GM12878 (cell line): ENCODE measurements at places on chromosomes 2 and 18. TPM values are rescaled to one million over a fixed set of nuclear protein-coding genes. Genes with fewer than 3 reads are reported as not detected.

The C1QL2 gene
- total RNA-seq: not detected in 2 replicates

- no peaks in the 10 kb centered on the region for H3K36me3 ChIP-seq
- no peak overlapping the region for H3K27ac ChIP-seq
- H3K4me1 ChIP-seq: no peaks in the 10 kb centered on the region
- no peak for DNase-seq
- H3K27me3 ChIP-seq: no peaks in the 10 kb centered on the region
Measured at GRCh38 chr2:227370791-227371312, 8.3 kb downstream of the TM4SF20 start.

GRCh38 chr2:20584399-20585358 lies 66.2 kb downstream of the HS1BP3 start:
- H3K27ac ChIP-seq: no peak overlapping the region
- no peaks in the 10 kb centered on the region for H3K36me3 ChIP-seq
- no peaks in the 10 kb centered on the region for H3K27me3 ChIP-seq
- no peak for DNase-seq
- peaks cover 5% of the 10 kb centered on the region for H3K4me1 ChIP-seq
- H3K4me3 ChIP-seq: no peak overlapping the region

DNA sequence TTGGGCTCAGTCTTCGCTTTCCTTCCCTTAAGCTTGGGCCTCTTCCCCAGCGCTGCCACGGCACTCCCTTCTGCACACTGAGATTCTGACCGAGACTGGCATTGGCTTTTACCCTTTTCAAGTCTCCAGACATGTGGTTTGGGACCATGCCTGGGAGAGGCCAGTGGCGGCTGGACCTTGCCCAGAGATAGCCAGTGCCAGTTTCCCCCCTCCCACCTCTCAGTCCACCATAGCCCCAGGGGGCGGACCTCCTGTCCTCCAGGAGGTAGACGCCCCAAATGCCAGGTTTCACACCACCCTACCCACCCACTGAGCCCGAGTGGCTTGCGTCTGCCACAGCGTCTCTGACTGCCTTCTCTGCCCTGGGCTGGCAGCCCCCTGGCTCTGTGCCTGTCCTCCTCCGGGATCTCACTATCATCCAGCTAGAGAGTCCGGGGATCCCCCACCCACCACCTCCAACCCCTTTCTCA lies 47.7 kb downstream of the INPP5D start:
- no peak for DNase-seq
- peak overlapping the region; percentile 43 for H3K27ac ChIP-seq
- H3K4me1 ChIP-seq: peaks cover 34% of the 10 kb centered on the region

DNA sequence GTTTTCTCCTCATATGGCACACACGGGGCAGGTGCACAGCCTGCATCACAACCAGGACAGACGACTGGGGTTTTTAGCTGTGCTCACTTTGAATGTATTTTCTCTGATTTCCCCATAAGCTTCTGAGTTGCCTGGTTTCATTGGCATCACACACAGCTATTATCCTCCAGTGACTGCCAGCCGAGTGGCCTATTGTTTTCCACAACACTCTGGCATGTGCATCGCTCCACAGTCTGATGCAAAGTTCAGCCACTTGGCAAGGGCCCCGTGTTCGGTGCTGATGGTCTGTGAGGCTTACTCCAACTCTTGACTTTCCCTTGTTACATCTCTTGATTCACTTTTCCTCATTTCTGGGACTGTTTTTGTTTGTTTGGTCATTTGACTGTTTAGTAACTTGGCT lies 593.1 kb downstream of the CBLN2 start:
- no peak overlapping the region for H3K27ac ChIP-seq
- no peaks in the 10 kb centered on the region for H3K4me1 ChIP-seq
- H3K4me3 ChIP-seq: no peak overlapping the region
- no peaks in the 10 kb centered on the region for H3K27me3 ChIP-seq
- no peaks in the 10 kb centered on the region for H3K36me3 ChIP-seq

GRCh38 chr18:6881034-6881820 lies 151.7 kb downstream of the ARHGAP28 start:
- no peak for DNase-seq
- H3K27ac ChIP-seq: no peak overlapping the region
- H3K4me1 ChIP-seq: no peaks in the 10 kb centered on the region
- no peak overlapping the region for H3K4me3 ChIP-seq
- H3K27me3 ChIP-seq: no peaks in the 10 kb centered on the region

- no peak overlapping the region for H3K4me3 ChIP-seq
- H3K27me3 ChIP-seq: no peaks in the 10 kb centered on the region
- no peaks in the 10 kb centered on the region for H3K36me3 ChIP-seq
- H3K4me1 ChIP-seq: peaks cover 12% of the 10 kb centered on the region
- H3K27ac ChIP-seq: no peak overlapping the region
Measured at GRCh38 chr18:23871410-23871809, 143.1 kb upstream of the TTC39C start.

- peaks cover 13% of the 10 kb centered on the region for H3K4me1 ChIP-seq
- no peaks in the 10 kb centered on the region for H3K36me3 ChIP-seq
- H3K4me3 ChIP-seq: no peak overlapping the region
- H3K27me3 ChIP-seq: no peaks in the 10 kb centered on the region
- no peak overlapping the region for H3K27ac ChIP-seq
Measured at GRCh38 chr2:10385933-10386773, 62.0 kb downstream of the ODC1 start.

- DNase-seq: no peak
- no peak overlapping the region for H3K4me3 ChIP-seq
- peaks cover 3% of the 10 kb centered on the region; the same call in 1 of the 2 replicates for H3K27me3 ChIP-seq
- no peaks in the 10 kb centered on the region for H3K36me3 ChIP-seq
Measured at GRCh38 chr2:46376586-46376985, 79.4 kb downstream of the EPAS1 start.

- no peak overlapping the region for H3K27ac ChIP-seq
- H3K27me3 ChIP-seq: no peaks in the 10 kb centered on the region
- no peaks in the 10 kb centered on the region for H3K4me1 ChIP-seq
- H3K36me3 ChIP-seq: no peaks in the 10 kb centered on the region
Measured at GRCh38 chr2:150467621-150467963, 19.9 kb downstream of the RND3 start.

DNA sequence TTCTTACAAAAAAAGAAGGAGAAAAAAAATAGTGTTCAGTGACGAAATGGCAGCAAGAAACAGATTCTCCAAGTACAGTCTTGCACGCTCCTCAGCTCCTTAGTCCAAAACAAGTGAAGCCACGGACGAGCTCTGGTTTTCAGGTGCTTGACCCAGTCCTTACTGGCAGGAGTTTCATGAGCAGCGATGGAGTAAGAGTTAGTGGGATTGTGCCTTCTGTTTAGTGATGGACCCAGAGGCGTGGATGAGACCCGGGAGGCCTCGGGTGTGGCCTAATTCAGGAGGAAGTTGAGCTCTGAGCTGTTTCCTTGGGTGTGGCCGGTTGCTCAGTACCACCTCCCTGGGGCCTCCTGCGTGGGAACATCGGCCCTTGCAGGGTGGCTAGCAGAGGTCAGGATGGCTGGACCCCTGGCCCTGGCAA lies 52.0 kb downstream of the KIF5C start:
- no peaks in the 10 kb centered on the region for H3K36me3 ChIP-seq
- H3K27ac ChIP-seq: no peak overlapping the region
- DNase-seq: no peak
- peak overlapping the region; percentile 24; the same call in 1 of the 2 replicates for H3K4me3 ChIP-seq

- H3K27ac ChIP-seq: no peak overlapping the region
- no peak for DNase-seq
- H3K36me3 ChIP-seq: no peaks in the 10 kb centered on the region
- no peaks in the 10 kb centered on the region for H3K27me3 ChIP-seq
Measured at GRCh38 chr2:147015591-147015990, 829.2 kb upstream of the ACVR2A start.

GRCh38 chr2:199144036-199144435 lies 313.7 kb downstream of the SATB2 start:
- H3K4me3 ChIP-seq: no peak overlapping the region
- H3K36me3 ChIP-seq: no peaks in the 10 kb centered on the region
- H3K27me3 ChIP-seq: no peaks in the 10 kb centered on the region; the same call in 1 of the 2 replicates
- H3K27ac ChIP-seq: no peak overlapping the region
- no peaks in the 10 kb centered on the region for H3K4me1 ChIP-seq

DNA sequence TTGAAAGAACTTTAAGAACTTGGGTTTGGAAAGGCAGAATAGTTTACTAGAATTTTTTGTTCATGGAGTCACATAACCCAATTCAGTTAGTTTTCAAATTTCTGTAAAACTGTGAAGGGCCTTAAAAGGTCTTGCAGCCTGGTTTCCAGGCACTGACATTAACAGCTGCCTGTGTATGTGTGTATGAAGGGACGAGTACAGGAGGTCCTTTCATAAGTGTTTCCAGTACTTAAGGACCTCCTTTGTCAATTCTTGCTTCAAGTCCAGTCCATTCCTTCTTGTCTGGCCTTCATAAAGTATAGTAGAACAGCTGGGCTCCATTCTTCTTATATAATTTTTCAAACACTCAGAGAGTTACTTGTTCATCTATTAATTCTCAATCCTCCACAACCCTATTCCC lies 136.5 kb downstream of the NR4A2 start:
- no peak for DNase-seq
- no peak overlapping the region for H3K27ac ChIP-seq
- no peaks in the 10 kb centered on the region for H3K27me3 ChIP-seq
